ENCODE measurements at places on chromosomes 4 and X.

DNA sequence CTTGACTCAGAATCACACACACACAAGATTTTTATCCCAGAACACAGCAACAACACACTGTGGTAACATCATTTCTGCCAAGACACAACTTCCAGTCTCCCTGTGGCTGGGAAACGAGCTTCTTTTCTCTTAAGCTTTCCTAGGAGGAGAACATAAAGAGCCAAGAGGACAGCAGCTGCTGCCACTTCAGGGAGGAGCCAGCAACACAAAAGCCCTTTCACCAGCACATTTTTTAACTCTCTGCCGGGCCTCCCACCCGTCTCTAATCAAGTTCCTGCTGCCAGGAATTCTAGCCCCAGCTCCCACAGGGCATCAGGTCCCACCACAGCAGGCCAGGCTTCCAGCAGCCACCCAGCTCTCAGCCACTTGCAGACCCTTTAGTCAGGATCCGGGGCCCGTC, 22.4 kb downstream of the FAT1 start:
- DNase-seq: no peak

DNA sequence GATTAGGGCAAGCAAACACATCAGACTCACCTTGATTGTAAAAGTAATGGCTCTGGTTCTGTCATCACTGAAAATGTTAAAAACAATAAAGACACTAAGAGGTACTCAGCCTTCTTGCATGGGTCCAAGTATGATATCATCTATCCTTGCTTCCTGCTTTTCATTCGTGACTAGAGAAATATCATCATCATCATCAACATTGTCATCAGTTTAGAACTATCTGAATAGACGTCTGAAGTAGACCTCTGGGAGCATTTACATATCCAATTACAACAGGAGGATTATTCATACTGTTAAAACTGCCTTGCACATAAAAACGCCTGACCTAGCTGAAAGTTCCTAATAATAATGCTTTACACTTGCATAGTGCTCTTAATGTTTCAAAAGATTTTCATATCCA, 9.8 kb upstream of the FRAS1 start:
- no peak for DNase-seq

DNA sequence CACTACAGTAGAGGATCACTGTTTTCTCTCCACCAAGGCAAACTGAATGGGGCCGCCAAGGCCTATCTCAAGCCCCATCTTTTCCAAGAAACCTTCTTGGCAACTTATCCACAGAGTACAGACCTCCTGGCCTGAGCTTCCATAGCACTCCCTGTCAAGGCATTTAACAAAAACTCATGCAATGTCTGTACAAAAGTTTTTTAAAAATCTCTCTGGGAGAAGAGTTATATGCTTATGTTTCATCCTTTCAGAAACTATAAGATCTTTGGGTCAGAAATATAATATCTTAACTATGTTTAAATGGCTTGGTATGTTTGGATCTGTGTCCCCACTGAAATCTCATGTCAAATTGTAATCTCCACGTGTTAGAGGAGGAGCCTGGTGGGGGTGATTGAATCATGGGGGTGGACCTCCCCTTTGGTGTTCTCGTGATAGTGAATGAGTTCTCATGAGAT, 13.6 kb downstream of the ADAMTS3 start:
- no peak for DNase-seq

- no peak for DNase-seq
These were observed 71.8 kb downstream of the FBXO8 start for GRCh38 chr4:174211622-174212044.

DNA sequence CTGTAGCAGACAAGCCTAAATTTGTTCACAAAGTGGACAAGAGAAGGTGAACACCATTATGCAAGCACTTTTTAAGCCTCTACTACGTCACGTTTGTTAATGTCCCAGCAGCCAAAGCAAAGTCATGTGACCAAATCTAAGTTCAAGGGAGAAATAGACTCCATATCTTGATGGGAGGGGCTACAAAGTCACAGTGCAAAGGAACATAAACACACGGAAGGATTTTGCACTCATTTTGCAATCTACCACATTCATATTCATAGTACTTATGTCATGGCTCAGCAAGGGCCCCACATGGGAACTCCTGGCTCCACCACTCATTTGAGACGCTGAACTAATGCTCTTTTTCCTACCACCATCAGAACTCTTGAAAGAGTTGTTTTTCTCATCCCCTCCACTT, 139.0 kb upstream of the JADE1 start:
- no peak for DNase-seq

- no peak for DNase-seq
These were observed 9.7 kb upstream of the COMMD8 start for GRCh38 chr4:47473141-47473750.

- no peak for DNase-seq
These were observed 32.7 kb downstream of the TMEM47 start for GRCh38 chrX:34624416-34624815.

DNA sequence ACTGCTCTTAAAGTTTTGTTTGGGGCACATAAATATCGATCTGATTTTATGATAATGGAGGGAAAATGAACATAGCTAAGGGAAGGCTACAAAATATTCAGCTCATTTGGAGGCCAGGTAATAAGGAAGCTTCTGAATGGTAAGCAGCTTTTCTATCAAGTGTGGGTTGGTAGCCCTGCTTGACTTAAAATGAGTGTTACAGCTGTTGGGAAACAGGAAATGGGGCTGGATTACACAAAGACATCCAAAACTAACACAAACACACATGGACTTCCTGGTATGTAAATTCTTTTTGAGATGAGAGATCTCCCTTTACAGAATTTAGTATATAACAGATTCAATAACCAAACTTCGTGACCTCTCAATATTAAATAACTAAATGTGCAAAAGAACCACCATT, 58.0 kb downstream of the FGF16 start:
- no peak for DNase-seq

DNA sequence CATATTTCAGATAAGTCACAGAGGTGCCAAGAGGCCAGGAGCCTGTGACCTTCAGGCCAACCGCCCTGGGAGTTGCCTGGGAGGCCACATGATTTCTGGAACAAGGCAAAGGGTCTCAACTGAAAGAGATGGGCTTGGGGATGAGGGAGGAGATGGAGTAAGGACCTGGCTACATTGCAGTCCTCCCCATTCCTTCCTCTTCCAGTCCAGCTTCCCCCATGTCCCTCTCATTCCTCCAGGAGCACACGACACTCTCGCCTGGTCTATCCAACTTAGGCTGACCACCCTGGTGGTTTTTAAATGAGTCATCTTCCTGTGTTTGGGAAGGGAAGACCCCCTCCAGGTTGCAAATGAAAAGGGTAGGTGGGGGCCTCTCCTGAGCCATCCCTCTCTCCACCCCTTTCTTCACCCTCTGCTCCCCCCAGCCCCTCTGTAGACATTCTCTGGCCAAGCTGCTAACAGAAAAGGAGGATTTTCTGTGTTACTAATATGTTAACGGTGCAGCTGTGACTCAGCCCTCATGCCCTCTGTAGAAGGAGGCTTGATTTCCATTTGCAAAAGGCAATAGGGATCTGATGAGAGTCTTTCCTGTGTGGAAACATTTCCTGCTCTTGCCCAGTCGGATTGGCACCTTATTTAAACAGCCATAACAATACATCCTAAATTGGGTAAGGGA, 79.2 kb downstream of the RTL5 start:
- DNase-seq: no peak

DNA sequence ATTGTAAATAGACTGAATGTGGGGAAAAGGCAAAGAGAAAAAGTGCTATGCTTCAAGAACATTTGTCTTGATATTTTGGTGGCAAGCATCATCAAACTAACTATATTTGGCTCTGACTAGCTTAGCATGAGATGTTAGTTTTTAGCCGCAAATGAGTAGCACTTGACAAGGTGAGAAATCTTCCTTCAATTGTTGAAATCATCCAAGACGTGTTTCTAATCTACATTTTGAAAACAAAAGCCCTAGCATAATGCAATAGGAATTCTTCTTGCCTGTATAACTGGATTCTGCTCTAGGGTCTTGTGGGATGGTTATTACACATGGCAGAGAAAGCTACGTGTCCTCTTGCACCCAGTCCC, 92.5 kb downstream of the SORBS2 start:
- no peak for DNase-seq

DNA sequence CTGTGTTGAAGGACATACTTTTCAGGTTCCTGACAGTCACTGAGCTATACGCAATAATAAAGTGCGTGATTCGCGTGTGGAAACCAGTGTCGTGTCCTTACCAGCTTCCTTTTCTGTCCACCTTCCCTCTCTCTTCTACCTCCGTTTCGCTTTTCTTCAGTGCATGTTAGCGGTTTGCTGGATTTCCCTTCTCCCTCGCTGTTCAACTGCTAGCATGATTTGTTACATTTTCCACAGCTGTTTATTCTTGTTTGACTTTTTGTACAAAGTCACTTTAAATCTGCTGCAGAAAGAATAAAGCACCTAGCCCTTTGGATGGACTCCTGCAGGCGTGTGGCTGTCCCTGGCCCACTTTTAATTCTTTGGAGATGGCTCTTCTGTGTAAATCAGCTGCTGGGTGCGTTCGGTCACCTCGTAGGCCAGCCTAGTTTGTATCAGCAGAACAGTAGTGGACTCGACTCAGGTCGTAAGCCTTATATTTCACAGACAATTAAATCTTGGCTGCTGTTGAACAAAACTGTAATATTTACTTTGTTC, 8.9 kb upstream of the HAND2 start:
- peak; percentile 2 for DNase-seq

DNA sequence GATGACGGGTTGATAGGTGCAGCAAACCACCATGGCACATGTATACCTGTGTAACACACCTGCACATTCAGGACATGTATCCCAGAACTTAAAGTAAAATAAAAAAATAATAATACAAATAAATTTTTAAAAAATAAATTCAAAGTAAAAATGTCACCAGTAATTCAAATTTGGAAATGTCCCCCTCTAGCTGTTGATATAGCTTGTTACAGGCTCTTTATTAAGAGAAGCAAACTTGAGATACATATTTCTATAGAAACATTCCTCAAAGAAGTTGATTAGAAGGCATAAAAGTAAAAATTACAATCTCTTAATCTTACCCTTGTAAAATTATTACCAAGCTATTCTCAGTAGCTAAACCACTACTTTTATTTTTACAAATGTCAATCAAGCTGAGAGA, 1397.0 kb downstream of the FAM133A start:
- DNase-seq: no peak

GRCh38 chr4:25926462-25926861, 12.4 kb downstream of the SMIM20 start:
- no peak for DNase-seq

- DNase-seq: no peak
These were observed 88.1 kb downstream of the NPFFR2 start for GRCh38 chr4:72119946-72120345.

DNA sequence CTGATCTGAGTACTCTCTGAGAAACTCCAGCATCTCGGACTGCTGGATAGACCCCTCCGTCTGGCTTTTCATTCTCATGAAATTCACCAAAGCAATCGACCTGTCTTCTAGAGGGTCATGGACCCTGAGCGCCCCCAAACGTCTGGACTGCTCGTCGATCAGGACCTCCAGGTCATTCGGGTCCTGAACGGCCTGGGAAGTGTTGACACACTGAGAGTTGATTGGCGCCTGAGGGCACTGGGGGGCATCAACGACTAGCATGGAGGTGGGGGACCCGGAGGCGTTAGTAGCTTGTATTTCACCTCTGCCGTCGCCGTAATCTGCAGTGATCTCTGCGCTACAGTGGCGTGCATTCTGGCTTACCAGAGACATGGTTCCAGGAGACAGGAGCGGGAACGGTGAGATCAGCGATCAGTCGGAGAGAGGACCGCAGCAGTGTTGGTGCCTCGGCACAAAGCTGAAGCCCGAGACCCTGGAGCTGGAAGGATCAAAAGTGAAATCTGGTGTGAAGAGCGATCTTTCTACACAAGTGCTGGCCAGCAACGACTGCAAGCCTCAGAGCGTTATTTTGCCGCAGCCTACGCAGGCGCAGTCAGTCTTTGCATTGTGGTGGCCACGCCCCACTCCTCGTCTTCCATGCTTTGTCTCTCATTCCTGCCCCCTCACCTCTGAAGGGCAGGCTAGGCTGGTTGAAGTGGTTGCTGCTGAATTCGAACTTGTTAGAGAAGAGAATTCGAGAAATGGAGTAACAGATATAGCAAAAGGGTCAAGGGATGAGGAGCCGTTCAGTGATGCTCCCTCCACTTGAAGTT, at the start of gene MAGEE2:
Gene MAGEE2, minus strand, starts transcription at position 575 of the 812 bp plus-strand sequence. Its CDS starts 203 bp downstream, at position 372.
- DNase-seq: no peak

GRCh38 chr4:100981447-100982204, 365.7 kb downstream of the PPP3CA start:
- peak; percentile 2 for DNase-seq

DNA sequence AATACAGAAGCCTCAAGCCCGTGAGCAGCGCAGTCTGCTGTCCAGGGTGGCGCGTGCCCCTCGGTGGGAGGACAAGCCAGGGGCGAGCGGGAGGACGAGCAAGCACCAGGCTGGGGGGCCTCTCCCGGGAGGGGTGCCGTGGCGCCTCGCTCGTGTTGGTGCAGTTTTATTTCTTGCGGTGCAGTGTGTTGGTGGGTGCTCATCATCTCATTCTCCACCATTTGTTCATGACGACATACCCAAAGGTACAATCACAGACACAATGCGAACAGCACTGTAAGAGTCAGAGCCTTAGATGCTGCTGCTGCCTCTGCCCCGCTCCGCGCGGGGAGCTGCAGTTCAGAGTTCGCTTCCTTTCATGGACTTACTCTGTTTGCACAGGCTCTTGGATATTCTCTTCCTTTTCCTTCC, 30.3 kb downstream of the RGS12 start:
- DNase-seq: no peak

DNA sequence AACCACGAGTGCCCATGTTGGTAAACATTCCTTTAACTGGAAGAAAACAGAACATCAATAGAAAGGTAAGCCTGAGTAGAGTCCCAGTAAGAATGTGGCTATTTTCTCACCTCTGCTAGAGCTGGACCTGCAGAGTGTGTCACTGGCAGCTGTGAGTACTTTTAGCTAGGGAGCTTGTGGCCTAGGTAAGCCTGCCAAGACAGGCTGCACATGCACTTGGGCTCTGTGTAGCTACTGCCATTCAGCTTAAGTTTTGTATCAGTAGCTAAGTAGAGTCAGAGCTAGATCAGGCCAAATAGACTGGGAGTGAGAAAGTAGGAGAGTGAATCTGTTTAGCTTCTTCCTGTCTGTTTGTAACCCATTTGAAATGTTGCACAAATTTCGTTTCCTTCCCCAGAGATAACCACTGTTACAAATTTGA, 35.3 kb downstream of the RBPJ start:
- DNase-seq: peak; percentile 7

DNA sequence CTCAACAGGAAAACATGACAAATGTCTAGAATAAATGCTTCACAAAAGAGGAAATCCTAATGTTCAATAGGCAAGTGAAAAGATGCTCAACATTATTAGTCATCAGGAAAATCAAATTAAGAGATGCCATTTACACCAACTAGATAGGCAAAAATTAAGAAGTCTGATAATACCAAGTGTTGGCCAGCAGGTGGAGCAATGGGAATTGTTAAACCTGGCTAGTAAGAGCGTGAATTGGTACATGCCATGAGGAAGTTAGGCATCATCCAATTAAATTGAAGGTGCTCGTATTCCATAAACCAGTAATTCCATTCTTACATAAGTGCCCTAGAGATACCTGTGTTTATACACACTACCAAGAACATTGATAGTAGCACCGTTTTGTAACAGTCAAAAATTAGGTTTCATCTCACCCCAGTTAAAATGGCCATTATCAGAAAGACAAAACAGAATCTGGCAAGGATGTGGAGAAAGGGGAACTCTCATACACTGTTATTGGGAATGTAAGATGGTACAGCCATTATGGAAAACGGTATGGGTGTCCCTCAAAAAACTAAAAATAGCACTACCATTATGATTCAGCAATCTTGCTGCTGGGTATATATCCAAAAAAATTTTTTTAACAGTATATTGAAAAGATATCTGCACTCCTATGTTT, 14.0 kb upstream of the ZCCHC18 start:
- peak; percentile 3 for DNase-seq

GRCh38 chrX:44282753-44283152, 60.7 kb downstream of the EFHC2 start:
- no peak for DNase-seq
